Naive thymus-derived CD8-positive, alpha-beta T cell (primary cell): ENCODE measurements at places on chromosomes 4 and X. TPM values are rescaled to one million over a fixed set of nuclear protein-coding genes. Genes with fewer than 3 reads are reported as not detected.

DNA sequence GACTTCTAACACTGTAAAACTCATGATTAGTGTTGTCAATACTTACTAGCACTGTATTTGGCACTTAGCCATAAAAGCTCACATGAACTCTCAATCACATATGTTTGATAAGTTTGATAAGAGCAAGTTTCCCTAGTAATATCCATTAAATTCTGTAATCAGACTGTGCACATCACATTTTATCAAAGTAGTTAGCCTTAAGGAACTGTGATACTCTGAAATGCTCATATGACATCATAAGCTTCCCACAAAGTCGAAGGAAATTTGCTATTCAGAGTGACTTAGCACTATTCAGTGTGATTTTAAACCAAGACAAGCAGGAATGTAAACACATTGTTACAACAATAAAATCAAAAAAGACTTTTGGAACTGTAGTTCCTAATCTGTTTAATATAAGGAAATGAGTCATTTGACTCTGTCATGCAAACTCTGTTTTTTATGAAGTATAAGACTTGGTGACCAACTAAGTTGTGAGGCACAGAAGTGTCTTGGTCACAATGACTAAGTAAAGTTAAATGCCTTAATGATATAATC is 6.7 kb downstream of the SLC7A11 start:
- no peak for DNase-seq

- no peak for DNase-seq
These were observed 354.5 kb downstream of the ARHGAP24 start for GRCh38 chr4:85829276-85830051.

MAOB gene
- not detected for total RNA-seq

DNA sequence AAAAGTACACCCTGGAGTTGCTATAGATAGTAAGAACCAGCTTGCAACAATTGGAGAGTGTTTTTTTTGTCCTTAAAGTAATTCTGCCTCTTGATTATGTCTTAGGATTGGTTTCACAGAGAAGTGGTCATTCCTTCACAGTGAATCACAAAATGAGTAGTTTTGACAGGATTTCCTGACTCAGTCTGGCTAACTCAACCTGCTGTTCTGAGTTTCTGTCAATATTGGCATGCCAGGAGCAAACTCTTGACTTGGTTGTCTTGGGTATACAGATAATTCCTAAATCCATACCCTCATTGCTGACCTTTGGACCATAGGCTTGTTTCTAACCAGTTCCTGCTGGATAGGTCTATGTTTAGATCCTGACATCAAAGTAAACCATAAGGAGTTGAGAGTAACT is 9.4 kb downstream of the FHIP1A start:
- no peak for DNase-seq

CDKL2 gene
- total RNA-seq, result 0.82 TPM
